Aorta (tissue), 5 donors: ENCODE measurements at places on chromosomes 3 and 15. TPM values are rescaled to one million over a fixed set of nuclear protein-coding genes. Genes with fewer than 3 reads are reported as not detected.

Gene CHRNA5
- polyA plus RNA-seq: 0.25 TPM

Gene CHRM5
- polyA plus RNA-seq: not detected

Gene CSPG5
- polyA plus RNA-seq: 0.50 TPM

Gene SMCO1
- polyA plus RNA-seq: not detected

Gene ZPLD1
- polyA plus RNA-seq: not detected

Gene TRPC1
- 3.0 TPM for polyA plus RNA-seq

DNA sequence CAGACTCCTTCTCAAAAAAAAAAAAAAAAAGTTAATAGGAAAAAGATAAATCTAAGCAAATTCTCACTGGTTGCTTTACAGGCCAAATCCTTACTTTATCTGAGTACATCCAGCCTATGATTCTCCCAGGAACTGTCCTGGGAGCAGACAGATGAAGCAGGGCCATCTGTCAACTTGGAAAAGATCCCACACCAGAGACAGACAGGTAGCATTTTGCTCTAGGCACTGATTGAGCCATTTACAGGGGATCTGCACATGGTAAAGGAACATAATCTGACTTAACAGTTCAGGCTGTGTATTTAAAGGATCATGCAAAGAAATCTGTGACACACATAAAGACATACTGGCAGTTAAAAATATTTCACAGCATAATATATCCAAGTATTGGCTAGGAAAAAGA, 1006.5 kb downstream of the TBL1XR1 start:
- H3K27ac ChIP-seq: no peak overlapping the region
- H3K4me1 ChIP-seq: no peaks in the 10 kb centered on the region

DNA sequence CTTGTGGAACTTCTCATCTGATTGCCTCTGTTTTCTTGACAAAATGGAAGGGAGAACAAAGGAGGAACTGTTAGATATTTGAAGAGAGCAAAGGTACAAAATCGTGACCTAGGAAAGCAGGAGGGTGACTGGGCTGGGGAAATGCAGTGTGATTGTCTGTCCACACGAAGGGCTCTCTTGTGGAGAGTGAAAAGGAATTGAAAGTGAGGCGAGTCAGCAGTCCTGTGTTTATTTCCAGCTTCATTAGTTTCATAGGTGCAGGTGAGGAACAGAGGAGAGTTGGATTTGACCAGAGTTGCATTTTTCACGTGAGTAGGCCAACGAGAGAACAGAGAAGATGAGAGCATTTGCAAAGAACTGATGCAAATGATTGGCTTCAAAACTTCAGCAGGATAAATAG, 336.4 kb upstream of the SATB1 start:
- no peak for DNase-seq
- H3K4me3 ChIP-seq: no peak overlapping the region
- H3K36me3 ChIP-seq: no peaks in the 10 kb centered on the region
- no peaks in the 10 kb centered on the region for H3K27me3 ChIP-seq

DNA sequence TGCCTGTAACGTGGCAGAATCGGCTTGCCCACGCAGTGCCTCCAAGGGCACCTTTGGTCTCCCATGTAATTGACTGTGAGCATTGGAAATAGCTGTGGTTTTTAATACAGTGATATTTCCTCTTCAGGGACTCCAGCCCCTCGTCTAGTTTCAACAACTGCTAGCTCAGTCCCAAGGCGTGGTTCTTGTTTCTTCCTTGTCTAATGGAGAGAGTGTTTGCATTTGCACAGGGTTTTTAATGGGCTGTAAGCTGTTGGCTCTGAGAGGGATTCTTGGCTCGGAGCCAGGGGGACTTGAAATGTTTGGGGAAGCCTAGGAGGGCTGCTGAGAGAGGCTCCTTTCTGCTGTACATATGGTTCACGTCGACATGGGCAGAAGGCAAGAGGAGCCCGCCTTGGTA, 86.2 kb downstream of the THSD4 start:
- no peaks in the 10 kb centered on the region for H3K27me3 ChIP-seq
- no peaks in the 10 kb centered on the region for H3K4me1 ChIP-seq
- DNase-seq: no peak
- no peak overlapping the region for H3K4me3 ChIP-seq
- H3K27ac ChIP-seq: no peak overlapping the region

GRCh38 chr15:79682851-79683288, 213.9 kb downstream of the MTHFS start:
- H3K36me3 ChIP-seq: no peaks in the 10 kb centered on the region
- H3K4me3 ChIP-seq: no peak overlapping the region
- no peak for DNase-seq
- no peaks in the 10 kb centered on the region for H3K4me1 ChIP-seq

DNA sequence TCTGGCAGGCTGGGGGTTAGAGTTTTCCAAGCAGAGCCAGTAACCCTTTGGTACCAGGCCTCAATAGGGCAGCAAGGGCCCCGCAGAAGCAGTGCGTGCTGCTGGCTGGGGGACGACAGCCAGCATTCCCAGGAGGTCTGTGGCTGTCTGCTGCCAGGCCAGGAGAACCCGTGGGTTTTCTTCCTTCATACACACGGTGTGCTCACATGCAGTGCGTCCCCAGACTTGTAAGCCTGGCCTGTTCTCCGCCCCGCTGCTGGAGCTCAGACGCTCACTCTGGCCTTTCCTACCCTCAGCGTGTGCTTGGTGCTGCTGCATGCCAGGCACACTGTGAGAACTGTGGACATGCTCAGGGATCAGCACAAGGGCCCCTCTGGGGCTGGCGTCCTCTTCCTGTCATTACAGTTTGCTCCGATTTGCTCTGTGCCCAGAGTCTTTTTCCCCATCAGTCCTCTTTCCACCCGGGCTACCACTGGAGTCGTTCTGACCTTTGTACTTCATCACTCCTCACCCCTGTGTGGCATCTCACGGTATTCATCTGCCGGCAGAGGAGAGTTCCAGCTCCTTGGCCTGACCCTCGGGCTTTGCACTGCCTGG, 149.5 kb downstream of the DNAJB8 start:
- no peaks in the 10 kb centered on the region for H3K27me3 ChIP-seq
- DNase-seq: no peak
- H3K36me3 ChIP-seq: no peaks in the 10 kb centered on the region
- no peak overlapping the region for H3K4me3 ChIP-seq
- H3K4me1 ChIP-seq: no peaks in the 10 kb centered on the region

DNA sequence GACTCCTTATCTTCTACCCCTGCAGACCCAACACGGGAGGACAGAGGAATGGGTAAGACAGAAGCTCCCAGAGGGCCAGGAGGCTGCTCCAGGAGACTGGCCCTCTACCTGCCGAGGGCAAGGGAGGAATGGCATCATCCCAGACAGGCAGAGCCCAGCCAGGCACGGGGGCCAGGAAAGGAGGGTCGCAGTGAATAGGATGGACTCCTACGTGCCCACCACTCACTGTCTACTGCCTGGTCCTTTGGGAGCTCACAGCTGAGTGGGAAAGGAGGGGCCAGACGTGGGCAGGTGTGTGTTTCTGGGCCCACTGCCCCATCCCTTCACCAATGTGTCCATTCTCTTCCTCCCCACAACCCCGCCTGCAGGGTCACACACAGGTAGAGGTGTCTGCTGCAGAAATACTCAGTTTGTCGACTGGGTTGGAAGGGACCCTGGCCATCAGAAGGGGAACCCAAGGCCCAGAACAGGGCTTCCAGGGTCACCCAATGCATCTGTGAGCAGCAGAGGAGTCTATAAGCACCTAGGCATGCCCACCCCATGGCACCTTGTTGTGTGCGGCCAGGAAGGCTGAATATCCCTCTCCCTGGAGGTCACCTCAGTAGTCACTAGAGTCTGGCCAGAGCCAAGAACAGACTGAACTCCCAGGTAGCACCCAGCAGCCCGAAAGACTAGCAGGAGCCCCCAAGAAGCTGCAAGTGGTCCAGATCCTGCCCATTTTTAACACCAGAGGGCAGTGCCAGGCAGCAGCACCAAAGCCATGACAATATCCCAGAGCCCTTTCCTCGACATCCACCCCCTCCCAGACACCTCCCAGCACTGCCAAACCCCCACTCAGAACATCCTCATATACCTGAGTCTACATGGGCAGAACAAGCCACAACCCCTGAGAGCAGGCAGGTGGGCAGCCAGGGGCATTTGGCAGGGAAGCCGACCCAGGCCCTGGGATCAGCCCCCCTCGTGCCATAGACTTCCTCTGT, 24.0 kb downstream of the TKT start:
- no peaks in the 10 kb centered on the region for H3K27me3 ChIP-seq
- H3K4me3 ChIP-seq: no peak overlapping the region
- H3K4me1 ChIP-seq: no peaks in the 10 kb centered on the region
- H3K36me3 ChIP-seq: peaks cover 4% of the 10 kb centered on the region
- DNase-seq: peak; percentile 24
- H3K27ac ChIP-seq: no peak overlapping the region

DNA sequence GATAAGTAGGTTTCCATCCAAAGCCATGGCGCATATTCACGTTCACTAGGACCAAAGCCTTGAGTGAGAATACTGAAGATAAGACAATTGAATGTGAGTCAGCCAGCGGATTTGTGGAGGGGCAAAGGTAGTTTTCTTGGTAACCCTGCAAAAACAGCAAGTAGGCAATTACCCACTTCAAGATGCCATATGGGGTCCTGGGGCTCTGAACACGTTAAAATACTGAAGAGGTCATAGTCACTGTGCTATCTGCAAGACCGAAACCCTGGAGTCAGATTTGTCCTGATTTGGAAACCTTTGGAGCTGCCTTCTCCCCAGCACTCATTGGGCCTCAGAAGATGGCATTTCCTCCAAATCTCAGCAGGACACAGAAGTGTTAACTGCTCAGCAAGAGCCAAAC, 646.9 kb upstream of the LMCD1 start:
- H3K4me1 ChIP-seq: no peaks in the 10 kb centered on the region
- H3K4me3 ChIP-seq: no peak overlapping the region
- no peaks in the 10 kb centered on the region for H3K36me3 ChIP-seq
- no peak overlapping the region for H3K27ac ChIP-seq
- DNase-seq: no peak

DNA sequence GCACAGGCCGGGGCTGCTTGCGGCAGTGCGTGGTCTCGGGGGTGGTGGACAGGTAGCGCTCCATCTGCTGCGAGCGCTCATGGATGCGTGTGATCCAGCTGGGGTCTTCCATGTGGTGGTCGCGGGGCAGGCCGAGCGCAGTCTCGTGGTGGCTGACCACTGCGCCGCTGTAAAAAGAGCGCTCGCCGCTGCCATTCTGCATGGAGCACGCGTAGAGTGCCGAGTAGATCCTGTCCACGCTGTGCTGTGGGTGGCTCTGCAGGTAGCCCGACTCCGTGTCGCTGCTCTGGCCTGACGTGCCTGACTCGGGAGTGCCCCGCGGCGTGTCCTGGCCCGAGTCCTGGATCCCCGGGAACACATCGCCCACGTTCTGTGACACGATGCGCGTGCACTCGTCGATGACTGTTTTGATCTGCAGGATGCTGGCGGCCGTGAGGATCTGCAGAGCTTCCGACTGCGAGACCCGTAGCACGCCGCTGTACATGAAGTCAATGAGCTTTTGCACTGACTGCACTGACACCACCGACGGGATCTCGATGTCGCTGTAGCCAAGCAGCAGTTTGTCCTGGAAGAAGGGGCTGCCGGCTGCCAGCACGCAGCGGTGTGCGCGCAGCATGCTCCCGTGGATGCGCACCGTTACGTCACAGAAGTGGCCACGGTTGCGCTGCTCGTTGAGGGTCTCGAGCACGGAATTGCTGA, 57.4 kb downstream of the TIGIT start:
- no peak for DNase-seq
- no peak overlapping the region for H3K27ac ChIP-seq
- H3K36me3 ChIP-seq: no peaks in the 10 kb centered on the region

DNA sequence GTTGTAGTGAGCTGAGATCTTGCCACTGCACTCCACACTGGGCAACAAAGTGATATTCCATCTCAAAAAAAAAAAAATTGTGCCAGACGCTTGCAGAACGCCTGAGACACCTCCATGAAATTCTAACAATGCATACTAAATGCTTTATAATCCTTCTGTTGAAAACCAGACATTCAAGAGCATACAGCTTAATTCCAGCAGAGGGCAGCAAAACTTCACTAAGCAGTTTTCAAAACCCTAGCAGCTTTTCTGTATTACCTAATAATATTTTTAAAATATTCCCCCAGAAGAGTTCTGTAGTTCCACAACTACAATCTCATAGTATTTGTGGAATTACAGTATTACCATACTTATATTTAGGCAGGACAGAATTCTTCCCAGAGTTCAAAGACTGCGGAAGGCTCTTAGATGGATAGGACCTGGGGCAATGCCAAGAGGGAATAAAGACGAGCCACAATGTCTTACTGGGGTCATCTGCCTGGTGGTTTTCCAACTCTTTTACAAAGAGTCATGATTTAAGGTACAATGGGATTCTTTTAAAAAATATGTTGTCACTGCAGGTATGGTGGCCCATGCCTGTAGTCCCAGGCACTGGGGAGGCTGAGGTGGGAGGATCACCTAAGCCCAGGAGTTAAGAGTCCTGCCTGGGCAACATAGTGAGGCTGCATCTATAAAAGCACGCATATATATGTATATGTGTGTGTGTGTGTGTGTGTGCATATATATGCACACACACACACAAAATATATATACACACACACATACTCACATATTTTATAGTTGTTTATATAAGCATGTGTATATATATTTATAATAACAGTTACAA, 19.6 kb upstream of the TASOR start:
- H3K27me3 ChIP-seq: no peaks in the 10 kb centered on the region
- no peaks in the 10 kb centered on the region for H3K36me3 ChIP-seq
- H3K27ac ChIP-seq: no peak overlapping the region
- no peak overlapping the region for H3K4me3 ChIP-seq
- H3K4me1 ChIP-seq: no peaks in the 10 kb centered on the region
- DNase-seq: no peak

DNA sequence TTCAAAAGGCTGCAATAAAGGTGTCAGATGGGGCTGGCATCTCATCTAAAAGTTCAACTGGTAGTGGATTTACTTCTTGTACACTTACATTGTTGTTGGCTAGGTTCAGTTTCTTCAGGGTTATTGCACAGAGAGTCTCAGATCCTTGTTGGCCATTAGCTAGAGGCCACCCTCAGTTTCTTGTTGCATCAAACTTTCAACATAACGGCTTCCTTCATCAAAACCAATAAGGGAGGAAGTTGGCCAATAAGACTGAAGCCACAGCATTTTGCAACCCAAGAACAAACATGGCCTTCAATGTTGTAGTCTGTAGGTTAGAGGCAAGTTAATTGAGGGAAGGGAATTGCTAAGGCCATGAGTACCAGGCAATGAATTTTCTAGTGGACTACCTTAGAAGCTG, 218.0 kb downstream of the ZBBX start:
- no peaks in the 10 kb centered on the region for H3K36me3 ChIP-seq
- H3K4me1 ChIP-seq: no peaks in the 10 kb centered on the region
- DNase-seq: no peak
- H3K27me3 ChIP-seq: no peaks in the 10 kb centered on the region

DNA sequence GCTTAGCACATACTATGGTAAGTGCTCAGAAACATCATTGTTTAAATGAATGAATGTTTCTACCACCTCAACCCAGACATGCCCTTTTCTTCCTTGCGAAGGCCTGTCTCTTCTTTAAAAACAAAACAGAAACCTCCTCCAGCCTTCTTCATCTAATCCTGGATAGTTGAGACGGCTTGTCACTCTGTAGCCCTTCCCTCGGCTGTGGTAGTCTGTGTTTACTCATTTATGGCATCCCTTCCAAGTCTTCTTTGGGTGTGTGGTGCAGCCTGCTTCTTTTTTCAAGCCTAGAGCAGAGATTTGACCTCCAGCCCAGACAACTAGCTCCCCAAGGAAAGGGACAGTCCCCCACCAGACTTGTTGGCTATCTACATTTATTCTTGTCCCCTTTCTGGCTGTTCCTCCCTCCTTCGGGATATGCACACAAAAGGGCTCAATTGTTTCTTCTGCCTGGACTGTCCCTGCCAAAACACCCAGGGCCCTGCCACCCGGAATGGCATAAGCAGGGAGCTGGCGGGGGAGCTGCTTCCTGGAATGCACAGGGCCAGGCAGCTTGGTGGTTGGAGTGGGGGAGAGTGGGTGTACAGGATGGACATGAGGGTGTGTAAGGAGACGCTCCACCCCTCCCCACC, 67.8 kb downstream of the ITGA11 start:
- H3K36me3 ChIP-seq: no peaks in the 10 kb centered on the region
- H3K27me3 ChIP-seq: no peaks in the 10 kb centered on the region
- peak overlapping the region; percentile 99 for H3K27ac ChIP-seq
- H3K4me1 ChIP-seq: no peaks in the 10 kb centered on the region
- DNase-seq: peak; percentile 75
